CD4-positive, alpha-beta T cell treated with Interleukin-10 for 1 hour (primary cell): ENCODE measurements at places on chromosomes 13 and 19.

DNA sequence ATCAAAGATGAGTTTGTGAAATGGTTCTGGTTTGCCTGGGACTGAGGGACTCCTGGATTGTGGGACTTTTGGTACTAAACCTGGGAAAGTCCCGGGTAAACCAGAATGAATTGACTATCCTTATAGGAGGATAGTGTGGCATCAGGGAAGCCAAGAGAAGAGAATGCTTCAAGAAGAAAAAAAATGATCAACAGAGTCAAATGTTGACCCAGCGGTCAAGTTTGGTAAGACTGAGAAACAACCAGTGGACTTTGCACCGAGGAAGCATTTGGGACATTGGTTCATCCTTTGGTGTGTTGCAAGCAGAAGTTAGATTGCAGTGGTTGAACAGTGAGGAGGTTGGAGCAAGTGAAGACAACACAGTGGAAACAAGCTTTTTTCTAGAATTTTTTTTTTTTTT, 33.5 kb downstream of the CLEC17A start:
- no peak for DNase-seq

- DNase-seq, result peak; percentile 76
Observed at GRCh38 chr19:40612831-40613689, 11.9 kb downstream of the LTBP4 start.

- DNase-seq, result no peak
Observed at GRCh38 chr19:1483131-1483978, 4.3 kb upstream of the C19orf25 start.

- peak; percentile 3 for DNase-seq
Observed at GRCh38 chr13:77184455-77184854, 142.4 kb downstream of the MYCBP2 start.

- DNase-seq, result no peak
Observed at GRCh38 chr19:2652504-2653099, 49.9 kb downstream of the GNG7 start.

- DNase-seq, result no peak
Observed at GRCh38 chr19:32627714-32628270, 46.8 kb downstream of the PDCD5 start.

DNA sequence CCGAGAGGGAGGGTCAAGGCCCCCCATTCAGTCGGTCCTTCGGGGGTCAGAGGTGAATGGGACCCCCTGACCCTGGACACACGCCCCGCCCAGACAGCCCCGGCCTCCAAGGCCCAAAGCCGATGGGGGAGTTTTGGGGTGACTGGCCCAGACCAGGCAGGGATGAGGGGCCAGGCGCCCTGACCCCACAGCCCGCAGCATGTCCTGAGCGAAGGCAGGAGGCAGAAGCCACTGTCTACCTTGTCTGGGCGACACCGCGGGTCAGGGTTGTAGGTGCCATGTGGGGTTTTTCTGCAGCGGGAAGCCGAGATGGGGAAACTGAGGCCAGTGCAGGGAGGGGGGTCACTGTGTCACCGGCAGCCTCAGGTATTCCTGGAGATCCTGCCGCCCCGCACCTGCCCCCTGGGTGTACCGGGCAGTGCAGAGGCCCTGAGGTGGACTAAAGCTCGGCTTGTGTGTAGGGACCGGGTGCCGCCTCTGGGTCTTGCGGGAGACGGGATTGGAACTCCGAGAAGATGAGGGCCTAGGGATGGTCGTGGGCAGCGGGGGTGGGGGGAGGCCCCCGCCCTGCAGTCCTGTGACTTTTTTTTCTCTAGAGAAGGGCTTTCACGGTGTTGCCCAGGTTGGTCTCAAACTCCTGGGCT, 8.5 kb downstream of the ARID3A start:
- DNase-seq, result no peak

DNA sequence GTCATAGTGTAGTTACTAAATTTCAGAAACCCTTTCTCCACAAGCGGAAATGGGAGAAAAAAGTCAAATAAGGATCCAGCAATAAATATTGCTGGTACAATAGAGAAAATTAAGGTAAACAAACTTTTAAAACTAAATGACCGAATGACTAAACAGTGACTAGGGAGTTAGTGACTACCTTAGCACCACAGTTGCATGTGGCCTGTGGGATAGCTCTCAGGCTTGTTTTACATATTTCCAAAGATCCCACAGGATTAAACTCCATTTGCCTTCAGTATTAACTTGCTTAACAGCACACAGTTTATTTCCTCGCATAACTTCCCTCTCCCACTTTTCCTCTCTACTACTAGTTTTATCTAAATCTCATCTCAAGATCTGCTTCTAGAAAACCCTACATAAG, 824.3 kb upstream of the KLHL1 start:
- DNase-seq, result no peak

- no peak for DNase-seq
Observed at GRCh38 chr13:43687038-43687437, 99.7 kb downstream of the ENOX1 start.

GRCh38 chr13:99813336-99814095, 158.1 kb downstream of the ZIC5 start:
- no peak for DNase-seq

DNA sequence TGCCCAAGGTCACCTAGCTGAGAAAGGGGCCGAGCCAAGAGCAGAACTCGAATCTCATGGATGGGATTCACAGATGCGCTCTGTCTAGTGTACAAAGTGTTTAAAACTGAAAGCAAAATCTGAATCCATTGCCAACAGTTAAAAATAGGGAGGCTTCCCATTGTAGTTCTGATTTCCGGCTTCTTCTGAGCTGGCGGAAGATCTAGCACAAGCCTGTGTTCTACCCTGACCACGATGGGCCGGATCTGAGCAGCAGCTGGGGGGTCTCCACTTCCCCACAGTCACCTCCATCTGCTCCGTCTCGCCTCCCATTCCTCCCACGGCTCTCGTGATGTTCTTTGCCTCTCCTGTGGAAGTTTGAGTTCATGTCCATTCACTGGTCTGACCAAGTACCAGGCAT, 2.4 kb downstream of the CACNG8 start:
- DNase-seq, result no peak

DNA sequence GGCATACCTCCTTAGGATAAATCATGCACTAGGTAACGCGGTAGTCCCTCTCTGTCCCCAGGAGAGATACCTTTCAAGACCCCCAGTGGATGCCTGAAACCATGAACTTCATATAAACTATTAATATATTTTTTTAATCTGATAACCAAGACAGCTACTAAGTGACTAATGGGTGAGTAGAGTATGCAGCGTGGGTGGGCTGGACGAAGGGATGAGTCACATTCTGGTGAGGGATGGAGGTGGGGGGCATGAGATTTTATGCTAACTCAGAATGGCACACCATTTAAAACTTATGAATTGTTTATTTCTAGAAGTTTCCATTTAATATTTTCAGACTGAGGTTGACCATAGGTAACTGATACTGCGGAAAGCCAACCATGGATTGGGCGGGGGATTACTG, 46.2 kb downstream of the CDK8 start:
- DNase-seq, result no peak

DNA sequence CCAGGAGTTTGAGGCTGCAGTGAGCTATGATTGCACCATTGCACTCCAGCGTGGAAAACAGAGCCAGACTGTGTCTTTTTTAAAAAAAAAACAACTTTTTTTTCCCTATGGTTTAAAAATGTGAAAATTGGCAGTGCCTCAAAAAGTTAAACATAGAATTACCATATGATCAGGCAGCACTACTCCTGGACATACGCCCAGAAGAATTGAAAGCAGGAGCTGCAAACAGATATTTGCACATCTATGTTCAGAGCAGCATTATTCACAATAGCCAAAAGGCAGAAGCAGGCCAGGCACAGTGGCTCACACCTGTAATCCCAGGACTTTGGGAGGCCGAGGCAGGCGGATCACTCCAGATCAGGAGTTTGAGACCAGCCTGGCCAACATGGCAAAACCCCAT, 3.8 kb upstream of the RETN start:
- no peak for DNase-seq

DNA sequence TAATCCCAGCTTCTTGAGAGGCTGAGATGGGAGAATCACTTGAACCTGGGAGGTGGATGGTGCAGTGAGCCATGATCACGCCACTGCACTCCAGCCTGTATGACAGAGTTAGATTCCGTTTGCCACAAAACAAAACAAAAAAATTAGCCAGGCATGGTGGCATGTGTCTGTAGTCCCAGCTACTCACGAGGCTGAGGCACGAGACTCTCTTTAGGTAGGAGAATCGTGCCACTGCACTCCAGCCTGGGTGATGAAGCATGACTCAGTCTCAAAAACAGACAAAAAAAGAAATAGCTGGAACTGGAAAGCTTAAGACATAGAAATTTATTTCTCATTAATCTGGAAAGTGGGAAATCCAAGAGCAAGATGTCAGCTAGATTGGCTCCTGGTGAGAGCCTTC, 20.2 kb upstream of the ZNF808 start:
- DNase-seq, result no peak

DNA sequence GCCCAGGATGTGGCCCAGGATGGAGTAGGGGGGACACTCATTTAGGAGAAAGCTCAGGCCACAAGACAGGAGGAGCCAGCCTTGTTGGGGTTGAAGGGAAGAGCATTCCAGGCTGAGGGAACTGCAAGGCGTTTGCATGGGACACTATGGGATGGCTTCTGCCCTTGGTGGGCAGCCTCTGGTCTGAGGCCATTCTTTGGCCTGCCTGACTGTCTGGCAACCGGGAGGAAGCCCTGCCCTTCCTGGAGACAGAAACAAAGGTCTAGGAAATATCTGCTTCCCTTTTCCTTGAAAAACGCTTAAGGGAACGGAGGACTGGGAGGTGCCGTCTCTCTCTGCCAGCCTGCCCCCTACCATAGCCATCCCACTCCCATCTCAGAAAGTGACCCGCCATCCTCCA, 2.8 kb upstream of the ICAM1 start:
- no peak for DNase-seq

GRCh38 chr19:58582985-58583384, 9.8 kb upstream of the MZF1 start:
- no peak for DNase-seq

- no peak for DNase-seq
Observed at GRCh38 chr13:73449252-73449651, 390.4 kb downstream of the KLF5 start.

DNA sequence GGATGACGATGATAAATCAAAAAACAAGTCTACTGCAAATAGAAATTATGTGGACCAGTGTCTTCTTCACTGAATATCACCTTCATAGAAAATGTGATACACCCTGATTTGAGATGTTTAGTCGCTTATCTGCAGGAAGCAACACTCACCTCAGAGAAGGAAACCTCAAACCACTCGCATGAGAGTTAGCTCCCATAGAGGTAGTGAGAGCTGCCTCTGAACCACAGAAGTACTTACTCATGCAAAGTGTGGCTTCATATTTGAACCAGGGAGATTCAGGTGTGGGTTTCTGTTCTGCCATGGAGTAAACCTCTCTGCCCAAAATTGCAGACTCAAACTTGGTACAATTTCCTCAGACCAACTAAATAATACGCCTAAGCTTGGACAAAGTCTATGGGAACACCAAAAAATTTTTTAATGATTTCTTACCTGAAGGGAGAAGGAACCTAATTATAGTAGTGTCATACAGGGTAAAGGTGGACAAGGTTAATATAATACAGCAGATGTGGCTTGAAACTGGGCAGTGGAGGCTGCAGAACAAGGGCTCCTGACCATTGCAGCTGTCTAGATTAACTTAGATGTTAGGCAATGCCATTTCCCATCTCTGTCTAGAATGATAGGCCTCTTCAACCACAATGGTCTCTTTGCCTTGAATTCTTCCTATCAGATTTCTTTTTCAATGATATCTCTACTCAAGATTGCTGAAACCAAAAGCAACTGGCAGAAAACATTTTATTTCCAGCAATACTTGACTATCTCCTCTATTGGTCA, 29.6 kb upstream of the RCBTB2 start:
- peak; percentile 86 for DNase-seq

- DNase-seq, result no peak
Observed at GRCh38 chr13:83085186-83085900, 796.9 kb downstream of the SLITRK1 start.

DNA sequence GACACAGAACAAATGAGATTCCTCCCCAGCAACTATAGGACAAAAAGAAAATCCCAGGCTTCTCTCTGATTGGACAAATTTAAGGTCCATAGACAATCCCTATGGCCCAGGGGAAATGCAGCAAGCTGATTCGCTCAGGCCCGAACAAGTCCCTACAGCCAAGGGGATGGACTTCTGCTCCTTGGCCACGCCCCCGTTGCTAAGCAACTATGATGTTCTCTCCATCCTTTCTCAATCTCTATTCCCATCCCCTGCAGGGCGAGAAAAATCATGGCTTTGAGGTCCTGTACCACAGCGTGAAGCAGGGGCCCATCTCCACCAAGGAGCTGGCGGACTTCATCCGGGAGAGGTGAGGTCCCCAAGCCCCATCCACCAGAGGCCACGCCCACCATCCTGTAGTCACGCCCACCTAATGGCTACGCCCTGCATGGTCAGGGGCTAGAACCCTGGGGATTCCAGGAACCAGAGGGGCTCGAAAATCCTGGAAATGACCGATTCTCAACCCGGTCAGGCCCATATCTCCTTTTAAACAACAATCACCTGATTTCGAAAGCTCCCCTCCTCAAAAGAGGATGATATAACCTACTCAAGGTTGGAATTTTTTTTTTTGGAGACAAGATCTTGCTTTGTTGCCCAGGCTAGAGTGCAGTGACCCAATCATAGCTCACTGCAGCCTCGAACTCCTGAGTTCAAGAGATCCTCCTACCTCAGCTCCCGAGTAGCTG, 11.4 kb downstream of the FCHO1 start:
- no peak for DNase-seq
